ENCODE measurements at places on chromosomes 7 and 10.

- DNase-seq, result no peak
Measured at GRCh38 chr7:80851896-80852476, 66.9 kb downstream of the SEMA3C start.

GRCh38 chr7:135151533-135151932 is 3.7 kb downstream of the TMEM140 start:
- DNase-seq, result no peak

GRCh38 chr10:19919671-19920070 is 103.4 kb downstream of the PLXDC2 start:
- DNase-seq, result no peak

- DNase-seq, result no peak
Measured at GRCh38 chr10:101364721-101365120, 10.8 kb downstream of the BTRC start.

DNA sequence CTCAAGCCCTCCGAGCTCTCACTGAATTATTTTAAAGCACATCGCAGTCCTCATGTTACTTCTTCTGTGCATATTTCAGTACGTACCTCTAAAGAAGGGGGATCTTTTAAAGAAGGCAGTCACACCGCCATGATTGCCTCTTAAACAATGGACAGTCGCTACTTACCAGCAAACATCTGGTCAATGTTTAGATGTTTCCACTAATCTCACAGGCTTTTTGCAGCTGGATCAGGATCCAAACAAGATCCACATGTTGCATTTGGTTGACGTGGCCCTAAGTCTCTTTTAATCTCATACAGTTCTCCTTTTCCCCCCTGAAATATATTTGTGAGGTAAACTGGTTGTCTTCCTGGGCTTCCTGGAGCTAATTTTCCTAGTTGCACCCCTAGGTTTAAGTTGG is 50.0 kb downstream of the PRF1 start:
- DNase-seq, result no peak
